Right ventricle myocardium inferior (tissue), 1 donor: ENCODE measurements at places on chromosomes 1 and 21. TPM values are rescaled to one million over a fixed set of nuclear protein-coding genes. Genes with fewer than 3 reads are reported as not detected.

- DNase-seq: no peak
These were observed 29.8 kb downstream of the UCK2 start for GRCh38 chr1:165857046-165857801.

GRCh38 chr1:114510274-114511031 lies 550 bp downstream of the TRIM33 start:
- no peak for DNase-seq

NHLH2 gene
- not detected for total RNA-seq

DNA sequence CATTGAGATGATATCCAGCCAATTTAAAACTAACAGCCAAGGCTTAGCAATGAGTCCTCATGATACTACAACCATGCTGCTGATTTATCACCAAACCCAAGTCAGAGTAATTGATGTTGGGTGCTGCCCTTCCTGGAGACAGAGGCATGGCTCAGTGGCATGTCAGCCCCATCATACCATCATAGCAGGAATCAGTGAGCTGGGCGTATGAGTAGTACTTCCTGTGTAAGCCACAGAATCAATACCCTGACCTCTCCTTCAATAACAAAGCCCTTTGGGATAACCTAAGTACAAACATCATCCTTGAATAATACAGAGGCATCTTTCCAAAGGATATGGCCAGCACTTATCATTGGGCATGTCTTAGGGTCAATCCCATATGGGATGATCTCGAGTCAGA lies 3.0 kb upstream of the LCE1E start:
- DNase-seq: no peak

- no peak for DNase-seq
These were observed 84.3 kb downstream of the EXTL2 start for GRCh38 chr1:100810360-100810759.

DNA sequence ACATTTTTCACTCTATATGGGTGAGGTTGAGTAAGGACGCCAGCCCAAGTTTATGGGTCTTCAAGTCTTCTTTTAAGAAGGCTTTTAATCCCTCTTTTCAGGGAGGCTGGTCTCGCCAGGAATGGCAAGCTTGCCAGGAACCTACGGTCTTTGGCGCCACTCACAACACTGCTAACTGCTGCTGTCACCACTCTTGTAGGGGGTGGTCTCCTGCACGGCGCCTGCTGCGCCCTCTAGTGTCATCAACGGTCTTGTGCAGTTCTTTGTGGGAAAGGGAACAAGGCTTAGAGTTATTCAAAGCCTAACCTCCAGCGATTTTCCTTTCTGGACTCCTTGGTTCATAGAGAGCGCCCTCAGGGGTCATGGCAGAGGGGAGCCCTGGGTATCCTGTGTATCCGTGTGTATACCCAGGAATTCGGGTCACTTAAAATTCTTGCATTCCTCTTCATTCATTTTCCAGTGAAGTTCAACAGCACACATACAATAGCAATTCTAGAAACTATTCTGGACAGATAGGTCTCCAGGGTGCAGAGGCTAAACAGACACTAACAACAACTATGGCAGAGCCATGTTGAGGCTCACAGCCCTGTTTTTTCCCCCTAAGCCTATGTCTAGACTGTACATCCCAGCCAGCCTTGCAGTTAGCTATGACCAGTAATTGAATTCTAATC lies 392.8 kb upstream of the CAMK1G start:
- no peak for DNase-seq

DNA sequence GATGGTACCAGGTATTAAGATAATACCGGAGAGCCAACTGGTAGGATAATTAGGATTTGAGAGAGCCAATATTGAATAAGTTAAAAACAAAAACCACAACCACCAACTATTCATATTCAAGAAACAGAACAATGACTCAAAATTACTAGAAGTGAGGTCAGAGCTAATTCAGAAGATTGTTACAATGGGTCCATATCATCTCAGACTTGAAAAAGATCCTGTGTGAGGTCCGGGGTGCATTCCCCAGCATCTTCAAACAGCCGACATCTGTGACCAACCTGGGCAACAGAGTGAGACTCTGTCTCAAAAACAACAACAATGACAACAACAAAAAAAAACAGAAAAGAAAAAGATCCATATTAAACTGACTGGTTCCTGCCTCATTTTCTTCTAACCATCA lies 18.6 kb downstream of the AK2 start:
- no peak for DNase-seq

DNA sequence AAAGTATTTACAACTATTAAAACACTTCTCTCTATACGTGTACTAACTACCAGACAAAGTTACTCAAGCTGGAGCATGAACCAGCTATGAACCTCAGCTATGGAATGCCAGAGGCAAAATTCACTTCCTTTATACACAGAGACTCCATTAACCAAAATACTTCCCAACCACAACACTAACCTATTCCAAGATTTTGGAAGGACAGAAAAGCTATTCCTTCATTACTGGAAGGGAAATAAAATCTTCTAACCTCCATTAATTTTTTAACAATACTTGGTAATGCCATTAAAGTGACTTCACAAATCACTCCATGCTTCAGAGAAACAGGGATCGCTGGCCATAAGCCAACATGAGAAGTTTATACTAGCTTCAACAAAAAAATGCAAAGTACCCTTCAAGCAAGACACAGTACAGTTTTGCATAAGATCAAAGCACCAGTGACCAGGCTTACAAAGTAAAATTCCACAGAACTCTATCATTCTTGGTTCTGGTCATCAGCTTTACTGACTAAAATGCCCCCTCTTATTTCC lies 58.0 kb downstream of the PUM1 start:
- DNase-seq: no peak
